ENCODE measurements at places on chromosomes 1 and 21.

- no peak for DNase-seq
Observed at GRCh38 chr1:150154143-150154542, 4.4 kb downstream of the PLEKHO1 start.

DNA sequence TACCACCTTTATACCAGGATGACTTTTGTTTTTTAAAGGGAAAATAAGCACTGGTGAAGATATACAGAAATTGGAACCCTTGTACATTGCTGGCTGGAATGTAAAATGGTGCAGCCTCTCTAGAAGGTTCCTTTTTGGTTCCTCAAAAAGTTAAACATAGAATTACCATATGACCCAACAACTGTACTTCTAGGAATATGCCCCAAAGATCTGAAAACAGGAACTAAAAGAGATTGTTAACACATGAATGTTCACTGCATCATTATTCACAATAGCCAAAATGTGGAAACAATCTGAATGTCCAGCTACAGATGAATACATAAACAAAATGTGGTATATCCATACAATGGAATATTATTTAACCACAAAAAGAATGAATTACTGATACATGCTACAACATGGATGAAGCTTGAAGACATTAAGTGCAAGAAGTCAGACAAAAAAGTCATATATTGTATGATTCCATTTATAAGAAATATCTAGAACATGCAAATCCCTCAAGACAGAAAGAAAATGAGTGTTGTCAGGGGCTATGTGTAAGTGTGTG is 84.9 kb upstream of the DMRTA2 start:
- DNase-seq = no peak

GRCh38 chr1:12153181-12153785 is 13.5 kb upstream of the TNFRSF1B start:
- peak; percentile 79 for DNase-seq

DNA sequence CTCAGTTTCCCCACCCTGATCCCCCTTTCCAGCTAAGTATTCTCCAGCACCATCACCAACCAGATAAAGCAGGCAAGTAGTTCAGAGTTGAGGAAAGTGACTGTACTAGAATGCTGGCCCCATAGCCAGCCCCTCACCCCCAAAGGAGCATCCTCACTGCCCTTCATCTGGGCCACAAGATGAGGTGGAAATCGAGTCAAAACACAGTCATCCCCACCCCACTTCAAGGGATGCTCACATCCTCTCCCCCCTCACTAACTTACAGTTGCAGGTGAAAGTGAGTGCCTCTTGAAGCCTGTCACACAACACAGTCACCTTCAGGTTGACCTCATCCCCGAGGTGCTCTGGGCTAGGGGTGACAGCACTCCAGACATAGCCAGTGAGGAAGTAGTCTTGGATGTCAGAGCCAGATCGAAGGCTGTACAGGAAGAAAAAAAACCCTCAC is 30.4 kb downstream of the PIK3C2B start:
- DNase-seq = no peak

DNA sequence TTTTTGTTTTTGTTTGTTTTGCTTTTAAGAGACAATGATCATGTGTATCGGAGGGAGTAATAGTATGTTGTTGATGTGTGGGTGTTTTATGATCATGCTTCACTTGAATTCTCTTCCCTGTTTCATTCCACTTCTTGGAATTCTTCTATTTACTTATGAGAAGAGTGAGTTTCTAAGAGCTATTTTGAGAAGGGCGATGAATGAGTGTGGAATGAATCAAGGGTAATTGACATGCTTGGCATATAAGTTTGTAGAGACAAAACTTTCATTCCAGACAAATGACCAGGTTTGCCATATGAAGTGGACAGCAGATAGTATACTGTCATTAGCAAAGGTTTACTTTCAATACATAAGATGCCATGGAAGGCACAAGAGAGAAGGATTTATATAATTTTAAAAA is 42.3 kb upstream of the PDC start:
- DNase-seq = peak; percentile 88

GRCh38 chr1:154745286-154745731 is 124.8 kb downstream of the KCNN3 start:
- DNase-seq = no peak

GRCh38 chr1:224784265-224785039 is 145.0 kb upstream of the DNAH14 start:
- peak; percentile 85 for DNase-seq
